ENCODE measurements at places on chromosomes 11 and 22.
A peak's percentile ranks its signal among the peaks of the same experiment; 100 is the strongest.

DNA sequence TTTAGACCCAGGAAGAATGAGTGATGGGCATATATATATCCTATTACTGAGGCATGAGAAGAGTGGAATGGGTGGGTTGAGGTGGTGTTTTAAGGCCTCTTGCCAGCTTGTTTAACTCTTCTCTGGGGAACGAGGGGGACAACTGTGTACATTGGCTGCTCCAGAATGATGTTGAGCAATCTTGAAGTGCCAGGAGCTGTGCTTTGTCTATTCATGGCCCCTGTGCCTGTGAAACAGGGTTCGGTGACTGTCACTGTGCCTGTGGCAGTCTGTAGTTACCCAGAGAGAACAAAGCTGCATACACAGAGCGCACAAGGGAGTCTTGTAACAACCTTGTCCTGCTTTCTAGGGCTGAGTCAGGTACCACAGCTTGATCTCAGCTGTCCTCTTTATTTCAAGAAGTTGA is 11.7 kb downstream of the LIMK2 start:
- DNase-seq, result no peak

DNA sequence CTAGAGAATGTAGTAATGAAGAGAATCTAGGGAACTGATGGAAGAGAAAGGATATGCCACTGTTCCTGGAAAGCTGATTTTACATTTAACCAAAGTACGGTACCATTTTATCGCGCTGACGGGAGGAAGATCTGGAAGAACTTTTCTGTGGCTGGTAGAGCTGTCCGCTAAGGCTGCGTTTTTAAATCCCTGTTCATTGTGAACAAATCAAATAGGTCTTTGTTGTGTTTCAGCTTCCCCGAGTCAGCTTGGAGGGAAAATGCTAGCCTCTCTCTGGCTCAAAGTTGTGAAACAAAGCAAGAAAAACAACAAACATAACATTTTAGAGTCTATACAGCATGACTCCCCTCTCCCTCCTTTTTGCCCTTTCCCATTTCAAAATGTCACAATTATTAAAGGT is 34.4 kb downstream of the FBXO7 start:
- DNase-seq, result no peak

DNA sequence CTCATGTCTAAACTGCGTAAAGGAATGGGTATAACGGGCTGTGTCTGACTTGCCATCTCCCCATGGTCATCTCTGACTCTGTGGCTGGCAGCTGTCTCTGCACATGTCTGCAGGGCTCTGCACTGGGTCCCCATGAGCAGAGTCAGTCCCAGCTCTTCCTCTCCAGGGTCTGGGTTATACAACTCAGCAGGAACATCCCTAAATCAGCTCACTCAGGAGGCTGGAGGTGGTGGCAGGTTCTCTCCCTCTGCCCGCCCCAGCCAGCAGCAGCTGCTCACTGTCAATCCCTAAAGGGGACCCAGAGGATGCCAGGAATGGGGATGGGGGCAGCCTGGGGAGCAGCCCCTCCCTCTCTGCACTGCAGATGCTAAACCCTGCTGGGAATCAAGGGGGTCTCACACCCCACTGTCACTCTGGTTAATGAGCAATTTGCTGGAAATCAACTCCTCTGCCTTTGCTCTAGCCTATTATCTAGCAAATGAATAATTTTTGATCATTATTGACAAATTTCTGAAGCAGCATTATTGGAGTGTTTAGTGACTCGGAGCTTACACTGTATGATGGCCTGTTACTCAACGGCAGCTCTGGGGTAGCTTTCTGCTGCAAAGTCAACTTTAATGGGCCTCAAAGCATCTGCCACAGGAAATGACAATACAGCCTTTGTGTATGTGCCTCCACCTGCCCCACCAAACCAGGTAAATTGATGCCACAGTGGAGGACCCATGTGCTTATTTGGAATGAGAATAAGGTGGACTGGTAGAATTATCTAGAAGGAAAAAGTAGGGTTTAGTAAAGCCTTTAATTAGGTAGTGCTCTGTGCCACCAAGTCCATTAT is 55.7 kb upstream of the SHANK2 start:
- DNase-seq, result no peak

DNA sequence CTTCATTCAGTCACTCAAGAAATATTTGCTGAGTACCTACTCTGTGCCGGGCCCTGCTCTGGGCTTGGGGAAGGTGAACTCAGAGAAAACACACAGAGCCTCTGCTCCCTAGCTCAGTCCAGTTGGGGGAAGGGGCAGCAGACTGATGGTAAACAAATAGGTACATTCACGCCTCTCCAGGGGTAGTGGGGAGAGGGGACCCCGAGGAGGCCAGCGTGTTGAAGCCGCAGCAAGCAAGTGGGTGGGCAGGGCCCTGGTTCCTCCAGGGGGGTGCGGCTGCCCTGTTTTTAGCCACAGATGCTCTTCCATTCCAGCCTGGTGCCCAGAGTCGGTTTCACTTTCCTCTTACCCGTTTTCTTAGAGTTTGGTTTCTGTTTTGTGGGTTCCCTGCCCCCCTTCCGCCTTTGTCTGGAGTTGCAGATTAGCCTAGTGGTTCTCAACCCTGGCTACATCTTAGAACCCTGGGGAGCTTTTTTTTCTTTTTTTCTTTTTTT is 8.7 kb downstream of the DRAP1 start:
- peak; percentile 35 for DNase-seq

DNA sequence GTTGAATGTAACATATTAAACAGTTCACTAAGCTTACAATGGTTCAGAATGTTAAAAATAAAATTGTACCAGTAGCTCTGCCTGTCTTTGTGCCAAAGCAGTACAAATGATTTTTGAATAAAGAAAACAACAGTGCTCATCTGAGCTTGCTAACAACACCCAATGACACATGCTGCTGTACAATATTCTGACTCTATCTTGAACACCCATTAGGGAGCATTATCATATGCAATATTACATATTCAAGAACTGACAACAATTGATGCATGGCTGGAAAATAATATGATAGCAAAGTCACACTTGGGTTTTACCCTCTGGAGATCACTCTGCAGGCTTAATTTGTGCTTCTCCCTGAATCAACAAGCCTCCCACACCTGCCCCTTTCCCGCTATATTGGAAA is 953.7 kb downstream of the OPCML start:
- DNase-seq, result no peak

DNA sequence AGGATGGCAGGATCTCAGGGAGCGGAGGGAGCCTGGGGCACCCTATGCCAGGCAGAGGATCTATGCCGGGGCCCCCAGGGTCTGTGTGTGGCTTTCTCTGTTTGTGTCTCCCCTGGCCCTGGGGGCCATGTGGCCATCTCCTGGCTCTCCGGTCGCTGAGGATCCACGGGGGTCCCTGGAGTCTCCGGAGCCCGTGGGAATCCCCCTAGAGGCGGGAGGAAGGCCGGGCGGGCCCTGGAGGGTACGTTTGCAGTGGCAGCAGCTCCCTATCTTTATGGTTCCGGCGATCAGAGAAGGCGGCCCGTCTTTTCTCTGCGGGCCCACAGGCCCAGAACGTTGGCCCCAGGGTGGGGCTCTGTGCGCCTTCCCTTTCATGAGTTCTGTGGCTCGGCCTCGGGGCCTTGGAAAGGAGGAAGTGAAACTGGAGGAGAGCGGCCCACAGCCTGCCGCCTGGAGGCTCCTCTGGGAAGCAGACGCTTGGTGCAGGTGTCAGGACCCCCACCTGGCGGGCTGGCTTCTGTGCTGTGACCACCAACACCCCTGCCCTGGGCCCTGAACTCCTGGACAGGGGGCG is 82.1 kb downstream of the KCNQ1 start:
- no peak for DNase-seq

- no peak for DNase-seq
These were observed 539.2 kb downstream of the ETS1 start for GRCh38 chr11:128048121-128048520.

DNA sequence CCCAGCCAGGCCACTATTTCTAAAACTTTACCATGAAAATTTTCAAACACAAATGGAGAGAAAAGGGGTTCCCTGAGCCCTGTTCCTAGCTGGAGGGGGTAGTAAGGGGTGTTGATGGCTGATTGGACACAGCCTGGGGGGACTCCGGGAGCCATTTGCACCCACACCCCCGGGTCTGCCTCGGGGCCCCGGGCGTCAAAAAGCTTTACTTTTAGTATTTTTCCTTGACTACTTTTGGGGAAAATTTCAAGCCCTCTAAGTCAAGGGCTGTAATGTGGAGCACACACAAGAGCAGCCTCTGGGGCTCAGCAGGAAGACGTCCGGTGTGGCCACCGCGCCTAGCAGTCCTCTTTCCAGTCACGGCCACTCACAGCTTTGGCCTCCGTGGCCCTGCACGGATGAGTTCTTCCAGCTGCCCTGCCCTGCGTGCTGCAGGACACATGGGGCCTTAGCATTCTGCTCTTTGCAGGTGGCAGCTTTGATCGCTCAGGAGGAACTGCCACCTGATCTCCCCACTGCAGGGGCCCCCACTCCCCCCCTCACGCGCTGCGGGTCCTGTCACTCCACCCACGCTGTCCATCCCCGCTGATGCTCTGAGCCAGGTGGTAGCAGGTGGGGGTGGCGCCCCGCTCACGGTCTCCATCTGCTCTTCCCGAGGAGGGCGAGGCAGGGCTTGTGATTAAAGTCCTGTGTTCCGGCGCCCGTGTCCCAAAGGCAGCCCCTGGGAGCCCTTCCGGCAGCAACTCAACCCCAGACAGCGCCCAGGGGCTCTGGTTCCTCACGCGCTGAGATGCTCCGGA is 14.4 kb downstream of the RNH1 start:
- no peak for DNase-seq

GRCh38 chr11:77046060-77046501 is 11.9 kb downstream of the B3GNT6 start:
- DNase-seq, result peak; percentile 40

DNA sequence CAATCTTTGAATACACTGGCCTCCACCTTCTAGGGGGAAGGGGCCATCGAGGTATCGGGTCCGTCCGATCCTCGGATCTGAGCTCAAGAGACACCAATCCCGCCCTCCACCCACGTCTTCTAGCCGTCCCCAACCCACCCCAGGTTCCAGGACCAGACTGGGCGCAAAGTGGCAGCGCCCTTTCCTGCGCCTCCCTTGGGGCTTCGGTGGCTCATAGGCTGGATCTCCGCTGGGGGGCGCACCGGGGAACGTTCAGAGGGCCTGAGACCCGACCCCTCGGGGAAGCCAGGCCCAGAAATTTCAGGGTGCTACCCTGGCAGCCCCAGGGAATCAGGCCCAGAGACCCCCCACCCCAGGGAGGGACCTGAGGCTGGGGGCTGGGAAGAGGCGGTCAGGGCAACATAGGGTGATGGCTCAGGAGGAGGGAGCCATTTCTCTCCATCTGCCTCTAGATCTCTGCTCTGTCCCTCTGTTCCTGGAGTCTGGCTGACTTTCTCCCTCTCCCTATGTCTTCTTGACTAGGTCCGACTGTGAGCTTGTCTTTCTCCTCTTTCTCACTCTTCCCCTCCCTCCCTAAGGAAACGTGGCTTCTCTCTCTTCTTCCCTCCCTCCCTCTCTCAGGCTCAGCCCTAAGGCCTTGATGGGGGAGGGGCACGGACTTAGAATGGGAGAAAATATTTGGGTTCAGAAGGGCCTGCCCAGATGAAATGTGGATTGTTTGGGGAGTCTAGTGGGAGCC is 1.1 kb downstream of the CREB3L1 start:
- peak; percentile 26 for DNase-seq

DNA sequence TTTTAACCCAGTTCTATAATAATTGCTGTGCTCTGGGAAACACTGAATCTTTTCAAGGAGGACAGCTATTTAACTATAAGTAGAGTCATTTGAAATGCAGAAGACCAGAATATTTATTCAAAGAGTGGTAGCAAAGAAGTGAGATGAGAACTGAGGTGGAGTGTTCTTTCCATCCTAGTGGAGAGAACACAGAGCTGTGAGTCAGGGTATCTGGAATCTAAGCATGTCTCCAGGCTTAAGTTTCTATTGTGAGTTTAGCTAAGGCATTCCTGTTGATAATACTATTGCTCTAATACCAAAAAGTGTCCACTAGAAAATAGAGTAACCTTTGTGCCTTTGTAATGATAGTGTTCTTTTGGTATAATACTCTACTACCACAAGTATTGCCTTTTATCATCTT is 32.4 kb downstream of the JAM3 start:
- DNase-seq, result no peak

- DNase-seq, result no peak
These were observed 3.3 kb upstream of the KCNJ11 start for GRCh38 chr11:17391493-17392355.

DNA sequence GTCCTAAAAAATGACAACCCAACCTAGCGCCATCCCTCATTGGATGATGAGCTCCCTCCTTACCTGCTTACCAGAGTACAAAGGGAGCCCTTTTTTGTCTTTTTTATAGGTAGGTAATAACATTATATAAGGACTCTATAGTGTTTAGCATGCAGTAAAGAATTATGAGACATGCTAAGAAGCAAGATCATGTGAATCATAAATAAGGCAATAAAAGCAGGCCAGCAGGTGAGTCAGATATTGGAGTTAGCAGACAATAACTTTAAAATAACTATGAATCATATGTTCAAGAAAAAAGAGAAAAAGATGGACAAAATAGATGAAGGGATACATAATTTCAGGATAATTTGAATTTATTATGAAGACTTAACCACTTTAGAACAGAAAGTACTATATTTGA is 81.5 kb downstream of the GRK3 start:
- DNase-seq, result no peak
